Femur (tissue), 1 donor: ENCODE measurements at places on chromosomes 5 and 9.

DNA sequence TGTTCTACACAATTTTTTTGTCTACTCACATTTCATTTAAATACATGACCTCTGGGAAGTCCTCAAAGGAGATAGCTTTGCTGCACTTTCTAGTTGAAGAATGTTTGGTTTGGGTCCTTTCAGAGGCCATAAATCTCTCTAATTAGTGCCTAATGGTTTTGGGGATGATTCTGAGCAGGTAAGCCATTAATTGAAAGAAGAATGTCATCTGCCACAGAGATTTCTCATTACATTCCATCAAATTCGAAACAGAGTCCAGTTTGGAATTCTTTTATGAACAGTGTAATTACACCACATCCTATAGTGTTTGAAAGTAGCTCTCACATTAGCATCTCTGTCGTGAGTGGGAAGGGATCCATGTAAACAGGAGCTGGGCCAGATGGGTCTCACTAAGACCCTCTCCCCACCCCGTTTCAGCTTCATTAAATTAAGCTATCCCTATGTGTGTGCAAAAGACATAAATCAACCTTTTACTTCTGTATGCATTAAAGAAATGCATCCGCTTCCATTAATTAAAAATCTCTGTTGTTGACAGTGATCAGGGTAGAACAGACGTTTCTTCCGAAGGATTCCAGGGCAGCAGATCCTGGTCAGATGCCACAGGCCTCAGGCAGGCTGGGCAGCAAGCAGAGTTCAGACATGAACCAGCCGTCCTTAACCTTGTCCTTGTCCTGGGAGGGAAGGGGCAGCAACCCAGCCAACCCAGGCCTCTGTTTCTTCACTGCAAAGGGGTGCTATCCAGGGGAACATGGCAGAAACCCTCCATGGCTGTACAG is 99.8 kb upstream of the MAP1B start:
- DNase-seq, result no peak

DNA sequence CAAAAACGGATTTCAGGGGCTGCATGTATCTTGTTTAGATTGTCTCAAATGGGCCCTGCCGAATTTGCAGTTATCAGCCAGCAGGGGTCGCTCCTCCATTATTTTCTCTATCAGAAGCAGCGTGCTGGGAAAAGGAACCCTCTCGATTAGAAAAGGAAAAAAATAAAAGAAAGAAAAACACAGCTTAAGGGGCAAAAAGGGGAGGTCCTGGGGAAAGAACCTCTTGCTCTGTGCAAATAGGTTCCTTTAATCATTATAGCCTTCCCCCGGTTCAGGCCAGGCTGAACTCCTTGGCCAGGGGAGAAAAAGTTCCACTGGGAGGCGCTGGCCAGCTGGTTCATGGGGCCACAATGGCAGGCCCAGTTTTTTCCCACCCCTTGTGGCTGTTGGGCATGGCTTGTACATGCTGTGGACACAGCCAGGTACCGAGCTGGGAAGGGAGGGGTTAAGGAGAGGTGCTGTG is 25.0 kb upstream of the CAPSL start:
- DNase-seq, result no peak

- no peak for DNase-seq
Observed at GRCh38 chr5:14322437-14323187, 179.5 kb downstream of the TRIO start.

GRCh38 chr9:20599195-20599594 is 23.1 kb downstream of the MLLT3 start:
- no peak for DNase-seq

GRCh38 chr5:141683596-141684141 is 1.6 kb upstream of the ARAP3 start:
- DNase-seq, result no peak

DNA sequence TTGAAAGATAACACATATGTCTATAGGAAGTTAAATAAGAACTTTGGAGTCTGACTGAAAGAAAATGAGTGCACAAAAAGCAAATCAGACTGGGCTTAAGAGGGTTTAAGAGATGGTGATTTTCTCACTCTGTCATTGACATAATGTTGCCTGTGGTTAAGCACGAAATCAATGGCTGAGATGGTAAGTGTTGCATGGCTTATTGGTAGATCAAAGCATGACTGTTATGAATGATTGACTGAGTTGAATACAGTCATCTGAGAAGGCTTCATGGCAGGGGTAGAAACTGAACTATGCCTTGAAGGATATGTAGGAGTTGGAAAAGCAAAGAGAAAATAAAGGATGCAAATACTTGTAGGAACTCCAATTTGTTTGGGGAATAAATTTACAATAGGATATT is 136.6 kb downstream of the PLPPR1 start:
- DNase-seq, result no peak

DNA sequence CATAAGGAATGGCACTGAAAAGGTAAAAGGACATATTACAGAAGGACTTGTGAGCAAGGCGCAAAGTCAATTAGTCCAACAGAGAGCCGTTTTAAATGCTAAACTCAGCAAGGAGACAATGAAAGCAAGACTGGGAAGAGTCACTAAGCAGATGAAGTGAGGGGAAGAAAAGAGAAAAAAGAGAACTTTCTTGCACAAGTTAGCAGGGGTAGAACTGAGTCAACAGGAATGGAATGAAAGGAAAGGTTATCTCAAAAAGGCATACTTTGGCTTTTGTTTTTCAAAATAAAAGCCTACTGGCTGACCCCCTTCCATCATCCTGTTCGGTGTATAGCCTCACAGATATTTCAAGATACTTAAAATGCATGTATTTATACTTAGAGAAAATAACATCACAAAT is 75.0 kb downstream of the NR6A1 start:
- DNase-seq, result no peak

GRCh38 chr5:159182691-159183090 is 26.7 kb downstream of the RNF145 start:
- no peak for DNase-seq

- DNase-seq, result peak; percentile 56
Observed at GRCh38 chr9:109745335-109746283, 34.4 kb upstream of the PALM2AKAP2 start.

- no peak for DNase-seq
Observed at GRCh38 chr5:26932238-26932637, 106.1 kb downstream of the CDH9 start.

- DNase-seq, result no peak
Observed at GRCh38 chr9:36923025-36923625, 110.9 kb downstream of the PAX5 start.

DNA sequence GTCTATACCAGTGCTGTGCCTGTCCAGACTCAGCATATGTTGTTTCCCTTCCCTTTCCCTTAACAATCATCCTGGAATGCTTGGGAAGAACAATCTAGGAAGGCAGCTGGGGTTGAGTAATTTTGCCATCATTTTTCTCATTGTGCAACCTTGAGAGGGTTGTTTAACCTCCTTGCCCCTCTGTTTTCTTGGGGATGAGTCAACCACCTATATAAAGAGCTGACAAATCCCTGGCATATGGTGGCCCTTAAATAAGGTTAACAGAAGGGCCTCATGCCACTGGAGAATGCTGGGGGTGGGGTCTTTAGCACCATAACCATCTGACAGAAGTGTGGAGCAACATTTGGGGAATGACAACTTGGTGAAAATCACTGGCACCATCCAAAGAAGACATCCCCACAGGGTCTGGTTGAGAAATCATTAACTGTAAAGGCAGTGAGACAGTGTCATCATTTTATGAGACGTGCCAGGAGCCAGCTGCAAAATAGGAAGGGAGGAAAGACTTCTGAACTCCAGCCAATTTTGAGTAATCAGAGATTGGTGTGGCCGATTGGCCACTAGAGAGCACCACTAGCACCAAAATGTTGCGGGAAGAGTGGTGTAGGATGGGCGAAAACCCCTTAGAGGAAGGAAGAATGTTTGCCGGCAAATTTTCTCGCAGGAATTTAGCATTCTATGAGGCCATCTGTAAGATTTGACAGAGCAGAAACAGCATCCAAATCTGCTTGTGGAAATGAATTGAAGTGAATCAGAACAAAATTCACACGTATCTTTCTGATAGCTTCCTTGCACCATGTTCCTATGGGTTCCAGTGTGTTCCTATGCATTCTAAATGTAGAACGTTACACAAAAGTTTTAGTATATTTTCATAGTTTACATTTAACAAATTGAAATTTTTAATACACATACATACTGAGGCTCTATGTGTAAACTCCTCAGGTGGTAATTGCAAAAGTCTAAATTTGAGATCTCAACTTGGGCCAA is 113.8 kb downstream of the MSX2 start:
- DNase-seq, result no peak

DNA sequence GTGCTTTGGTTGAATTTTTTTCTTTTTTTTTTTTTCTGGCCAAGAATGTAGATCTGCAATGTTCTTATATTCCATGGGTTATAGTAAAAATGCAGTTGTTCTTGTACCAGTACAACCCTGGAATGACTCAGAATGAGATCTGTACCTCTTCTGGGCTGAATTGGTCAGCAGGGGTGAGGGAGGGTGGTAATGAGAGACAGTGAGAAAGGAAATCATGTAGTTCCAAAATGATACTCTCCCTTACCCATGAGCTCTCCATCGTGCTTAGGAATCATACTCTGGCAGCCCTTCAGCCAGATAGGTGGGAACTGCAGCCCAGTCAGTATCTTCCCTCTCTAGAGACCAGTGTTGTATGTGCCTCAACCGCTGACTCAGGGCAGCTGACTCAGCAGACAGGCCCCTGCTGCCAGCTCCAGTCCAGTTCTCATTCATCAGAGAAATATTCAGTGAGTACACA is 2.1 kb upstream of the GLIS3 start:
- DNase-seq, result peak; percentile 30

GRCh38 chr5:33195431-33196165 is 245.2 kb upstream of the TARS1 start:
- DNase-seq, result no peak

GRCh38 chr5:71663191-71663969 is 55.7 kb upstream of the CARTPT start:
- no peak for DNase-seq

GRCh38 chr5:172743112-172743959 is 27.7 kb downstream of the DUSP1 start:
- DNase-seq, result no peak

GRCh38 chr9:35579130-35579529 is 25.9 kb upstream of the TESK1 start:
- no peak for DNase-seq

DNA sequence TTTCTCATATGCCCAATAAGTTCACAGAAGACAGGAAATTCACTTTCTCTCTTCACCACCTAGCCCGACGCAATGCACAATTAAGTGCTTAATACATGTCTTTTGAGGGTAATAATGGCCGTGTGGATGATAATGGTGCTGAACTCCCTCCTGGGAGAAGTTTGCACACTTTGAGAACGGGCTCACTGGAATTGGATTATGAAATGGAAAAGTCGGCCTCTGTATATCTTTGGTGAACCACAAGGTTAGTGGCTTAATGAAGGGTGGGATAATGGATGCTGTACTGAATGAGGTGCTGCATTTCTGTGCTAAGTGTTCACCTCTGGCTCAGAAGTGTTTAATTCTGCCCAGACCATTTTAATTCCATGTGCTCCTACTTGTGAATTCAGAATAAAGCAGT is 207.5 kb downstream of the IRX2 start:
- DNase-seq, result no peak

- DNase-seq, result no peak
Observed at GRCh38 chr9:133595910-133596309, 13.3 kb downstream of the FAM163B start.

DNA sequence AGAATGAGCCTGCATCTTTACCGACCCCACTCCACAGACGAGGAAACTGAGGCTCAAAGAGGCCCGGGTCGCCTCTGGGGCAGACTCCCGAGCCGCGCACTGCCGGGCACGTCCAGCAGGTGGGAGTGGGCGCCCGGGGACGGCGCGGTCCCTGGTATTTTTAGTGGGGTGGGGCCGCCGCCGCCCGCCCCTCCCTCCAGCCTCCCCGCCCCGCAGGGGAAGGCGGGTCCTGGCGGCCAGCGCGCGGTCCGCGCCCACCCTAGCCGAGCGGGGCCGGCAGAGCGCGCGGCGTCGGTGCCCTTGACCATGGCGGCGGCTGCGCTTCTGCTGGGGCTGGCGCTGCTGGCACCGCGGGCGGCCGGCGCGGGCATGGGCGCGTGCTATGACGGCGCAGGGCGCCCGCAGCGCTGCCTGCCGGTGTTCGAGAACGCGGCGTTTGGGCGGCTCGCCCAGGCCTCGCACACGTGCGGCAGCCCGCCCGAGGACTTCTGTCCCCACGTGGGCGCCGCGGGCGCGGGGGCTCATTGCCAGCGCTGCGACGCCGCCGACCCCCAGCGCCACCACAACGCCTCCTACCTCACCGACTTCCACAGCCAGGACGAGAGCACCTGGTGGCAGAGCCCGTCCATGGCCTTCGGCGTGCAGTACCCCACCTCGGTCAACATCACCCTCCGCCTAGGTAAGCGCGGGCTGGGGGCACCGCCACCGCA is at the start of gene LAMC3:
Gene LAMC3 (plus strand): TSS at position 266 of the 710 bp plus-strand sequence. CDS start 41 bp downstream, at position 307.
- no peak for DNase-seq

GRCh38 chr9:122314165-122314564 is 49.5 kb downstream of the MRRF start:
- DNase-seq, result no peak

GRCh38 chr9:93807166-93808074 is 147.7 kb downstream of the BARX1 start:
- DNase-seq, result no peak

GRCh38 chr9:32426278-32426939 is 42.0 kb downstream of the ACO1 start:
- DNase-seq, result peak; percentile 25

- DNase-seq, result no peak
Observed at GRCh38 chr5:131171276-131171810, 599 bp downstream of the LYRM7 start.

- DNase-seq, result no peak
Observed at GRCh38 chr9:91814753-91815152, 135.3 kb downstream of the ROR2 start.

GRCh38 chr5:133521801-133522200 is 90.5 kb downstream of the FSTL4 start:
- no peak for DNase-seq

GRCh38 chr9:35267710-35268109 is 105.9 kb downstream of the UNC13B start:
- no peak for DNase-seq

DNA sequence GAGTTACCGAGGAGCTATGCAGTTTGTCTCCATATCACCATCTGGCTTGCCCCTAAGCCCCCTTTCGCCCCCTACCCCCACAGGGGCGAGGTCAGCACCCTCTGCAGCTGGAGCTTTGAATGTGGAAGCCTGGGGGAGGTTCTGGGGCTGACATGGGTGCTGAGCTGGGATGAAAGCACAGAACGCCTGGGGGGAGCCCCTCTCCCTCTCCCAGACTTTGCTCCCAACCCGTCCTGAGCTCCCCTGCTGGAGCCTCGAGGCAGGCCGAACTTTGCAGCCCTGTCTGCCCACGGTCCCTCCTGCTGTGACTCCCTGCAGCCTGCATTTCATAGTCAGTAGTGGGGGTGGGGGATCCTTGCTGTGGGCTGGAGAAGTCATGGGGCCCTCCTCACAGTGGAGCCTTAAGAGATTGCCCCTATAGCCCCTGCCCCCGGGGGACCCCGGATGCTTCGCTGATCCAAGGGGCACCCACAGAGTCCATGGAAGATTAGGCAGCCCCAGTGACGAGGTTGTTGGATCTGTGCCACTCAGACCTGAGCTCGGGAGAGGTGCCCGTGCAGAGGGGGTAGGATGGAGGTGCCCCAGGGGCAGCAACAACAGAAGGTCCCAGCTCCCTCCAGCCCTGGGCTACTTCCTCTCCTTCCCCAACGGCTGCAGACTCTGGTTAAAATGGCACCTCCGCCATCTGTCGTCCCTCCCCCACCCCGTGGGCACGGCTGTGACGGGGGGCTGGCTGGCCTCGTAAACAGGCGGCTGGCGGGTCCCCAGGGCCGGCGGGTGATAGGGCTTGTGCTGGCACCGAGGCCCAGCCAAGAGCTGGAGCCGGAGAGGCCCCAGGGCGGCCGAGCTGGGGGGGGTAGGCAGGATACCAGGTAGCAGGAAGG is 162.0 kb downstream of the C9orf50 start:
- peak; percentile 83 for DNase-seq

- no peak for DNase-seq
Observed at GRCh38 chr5:151672516-151672915, 14.2 kb downstream of the SPARC start.
